Spinal cord (tissue), 10 donors: ENCODE measurements at places on chromosomes 1 and 21. TPM values are rescaled to one million over a fixed set of nuclear protein-coding genes. Genes with fewer than 3 reads are reported as not detected.

DNA sequence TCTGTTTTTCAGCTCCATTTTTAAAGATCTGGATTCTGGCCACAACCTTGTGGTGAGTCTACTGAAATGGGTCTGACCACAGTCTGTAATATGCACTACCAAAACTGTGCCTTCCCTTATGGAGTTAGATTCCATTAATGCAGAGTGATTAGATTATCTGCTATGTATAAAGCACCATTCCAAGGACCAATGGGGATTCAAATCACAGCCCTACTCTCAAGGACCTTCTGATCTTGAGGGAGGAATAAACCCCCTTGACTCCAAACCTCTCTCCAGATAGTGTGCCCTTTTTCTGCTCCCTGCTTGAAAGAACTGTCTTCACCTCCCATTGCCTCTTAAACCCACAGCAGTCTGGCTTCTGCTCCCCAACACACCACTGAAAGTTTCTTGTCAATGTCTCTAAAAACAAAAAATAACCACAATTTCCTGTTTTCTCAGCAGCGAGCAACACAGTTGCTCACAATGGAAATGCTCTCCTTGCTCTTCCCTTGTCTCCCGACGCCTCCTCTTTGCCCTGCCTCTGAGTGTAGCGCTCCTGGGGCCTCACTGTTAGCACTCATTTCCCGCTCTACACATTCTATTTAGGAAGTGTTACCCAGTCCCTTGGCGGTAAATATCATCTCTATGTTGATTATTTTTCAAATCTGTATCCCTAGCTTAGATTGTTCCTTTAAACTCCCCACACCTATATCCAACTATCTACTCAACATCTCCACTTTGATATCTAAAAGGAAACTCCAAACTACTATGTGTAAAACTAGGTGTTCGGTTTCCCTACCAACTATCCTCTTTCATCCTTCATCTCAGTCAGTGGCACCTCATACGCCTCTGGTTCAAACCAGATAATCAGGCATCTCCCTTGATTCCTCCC lies 13.6 kb downstream of the PCNX2 start:
- DNase-seq, result no peak

DNA sequence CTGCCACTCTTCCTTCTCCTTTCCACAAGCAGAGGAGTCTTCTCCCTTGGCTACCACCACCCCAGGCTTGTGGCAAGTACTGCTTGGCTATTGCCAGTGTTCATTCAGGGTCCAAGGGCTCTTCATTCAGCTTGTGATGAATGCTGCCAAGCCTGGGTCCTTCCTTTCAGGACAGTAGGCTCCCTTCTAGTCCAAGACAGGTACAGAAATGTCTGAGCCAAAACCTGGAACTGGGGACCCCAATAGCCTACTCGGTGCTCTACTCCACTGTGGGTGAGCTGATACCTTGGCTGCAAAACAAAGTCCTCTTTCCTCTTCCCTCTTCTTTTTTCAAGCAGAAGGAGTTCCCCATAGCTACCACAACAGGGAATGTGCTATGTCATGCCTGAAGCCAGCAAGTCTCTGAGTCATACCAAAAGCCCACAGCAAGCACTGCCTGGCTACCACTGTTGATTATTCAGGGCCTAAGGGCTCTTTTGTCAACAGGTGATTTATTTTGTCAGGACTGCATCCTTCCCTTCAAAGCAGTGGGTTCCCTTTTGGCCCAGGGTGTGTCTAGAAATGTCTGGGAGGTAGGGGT lies 268.9 kb downstream of the HHAT start:
- DNase-seq, result peak; percentile 21

DNA sequence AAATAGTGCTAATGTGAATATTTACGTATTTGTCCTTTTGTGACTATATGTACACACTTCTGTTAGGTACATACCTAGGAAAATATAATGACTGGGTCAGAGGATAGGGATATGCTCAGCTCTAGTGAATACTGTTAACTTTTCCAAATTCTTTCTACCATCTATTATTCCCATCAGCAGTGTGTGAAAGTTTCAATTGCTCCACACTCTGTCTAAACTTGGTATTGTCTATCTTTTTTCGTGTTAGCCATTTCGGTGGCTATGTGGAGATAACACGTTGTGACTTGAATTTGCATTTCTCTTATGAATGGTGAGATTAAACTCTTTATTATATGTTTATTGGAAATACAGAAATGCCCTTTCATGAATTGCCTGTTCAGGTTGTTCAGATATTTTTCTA lies 22.7 kb upstream of the LELP1 start:
- no peak for DNase-seq

DNA sequence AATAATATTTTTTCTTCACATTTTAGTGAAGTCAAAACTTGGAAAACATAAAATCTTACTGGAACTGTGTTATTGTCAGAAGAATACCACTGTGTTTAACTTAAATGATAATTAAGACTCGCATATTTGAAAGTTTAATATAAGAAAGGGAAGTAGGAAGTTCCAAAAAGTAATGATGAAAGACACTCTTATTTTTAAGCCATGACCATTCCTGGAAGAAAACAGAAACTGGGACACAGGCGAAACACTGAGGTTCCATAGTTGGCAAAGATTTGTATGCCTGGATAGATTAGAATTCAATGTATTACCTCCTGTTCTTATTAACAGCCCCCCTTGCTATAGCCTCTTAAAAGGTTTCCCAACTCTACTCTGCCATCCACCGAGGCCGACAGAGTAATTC lies 271.2 kb downstream of the DPYD start:
- no peak for DNase-seq

GRCh38 chr1:40160806-40161124 lies 422 bp upstream of the RLF start:
- no peak for DNase-seq

PDZK1IP1 gene
- total RNA-seq, result 0.30 TPM

LMOD1 gene
- total RNA-seq, result 1.9 TPM

DNA sequence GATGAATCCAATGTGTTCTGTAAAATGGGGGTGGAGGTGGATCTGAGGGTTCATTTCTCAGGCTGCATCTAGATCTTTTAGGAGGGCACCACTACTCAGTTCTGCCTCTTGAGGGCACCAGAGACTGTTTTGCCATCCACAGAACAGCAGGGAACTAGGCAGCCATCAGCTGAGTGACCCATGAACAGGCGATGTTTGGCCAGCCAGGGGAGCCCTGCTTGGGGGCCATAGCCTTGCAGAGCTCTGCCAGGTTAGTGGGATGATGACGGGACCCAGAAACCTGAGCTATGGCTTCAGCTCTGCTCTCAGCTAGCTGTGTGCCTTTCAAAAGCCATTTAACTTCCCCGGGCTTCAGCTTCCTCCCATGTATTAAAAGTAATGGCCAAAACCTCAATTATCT lies 13.4 kb upstream of the NOS1AP start:
- DNase-seq, result peak; percentile 48

ZFP69 gene
- total RNA-seq, result 7.8 TPM
